NCI-H1436 treated with DMSO at 0.1 percent for 48 hours (cell line): ENCODE measurements at places on chromosomes 1 and 21.

- no peak for DNase-seq
Measured at GRCh38 chr1:50766688-50767087, 193.4 kb downstream of the FAF1 start.

GRCh38 chr1:16226490-16227179 lies 10.3 kb downstream of the CPLANE2 start:
- DNase-seq: no peak

- DNase-seq: no peak
Measured at GRCh38 chr1:107413546-107413945, 272.7 kb downstream of the NTNG1 start.

- no peak for DNase-seq
Measured at GRCh38 chr1:17567582-17567981, 28.1 kb downstream of the ARHGEF10L start.

- DNase-seq: no peak
Measured at GRCh38 chr1:25360596-25361581, 22.8 kb downstream of the TMEM50A start.

- no peak for DNase-seq
Measured at GRCh38 chr1:201692555-201693394, 136.2 kb upstream of the IPO9 start.

DNA sequence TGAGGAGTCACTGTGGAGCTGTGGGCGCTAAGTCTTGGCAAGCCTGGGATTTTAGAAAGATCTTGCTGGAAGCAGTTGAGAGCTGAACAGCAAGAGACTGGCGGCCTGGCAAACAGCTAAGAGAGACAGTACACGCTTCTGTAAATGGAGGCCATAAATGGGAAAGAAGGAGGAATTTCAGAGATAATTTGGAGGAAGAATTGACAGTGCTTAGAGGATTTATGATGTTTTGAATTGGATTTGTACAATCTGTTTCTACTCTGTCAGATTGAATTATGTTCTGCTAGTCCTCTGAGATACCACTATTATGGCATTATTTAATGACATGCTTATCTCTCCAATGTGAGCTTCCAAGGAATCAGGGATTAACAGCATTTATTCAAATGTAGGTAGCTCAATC lies 50.1 kb downstream of the ABCA4 start:
- DNase-seq: no peak
